NB4 (cell line): ENCODE measurements at places on chromosomes 2 and 18.
A peak's percentile ranks its signal among the peaks of the same experiment; 100 is the strongest.

DNA sequence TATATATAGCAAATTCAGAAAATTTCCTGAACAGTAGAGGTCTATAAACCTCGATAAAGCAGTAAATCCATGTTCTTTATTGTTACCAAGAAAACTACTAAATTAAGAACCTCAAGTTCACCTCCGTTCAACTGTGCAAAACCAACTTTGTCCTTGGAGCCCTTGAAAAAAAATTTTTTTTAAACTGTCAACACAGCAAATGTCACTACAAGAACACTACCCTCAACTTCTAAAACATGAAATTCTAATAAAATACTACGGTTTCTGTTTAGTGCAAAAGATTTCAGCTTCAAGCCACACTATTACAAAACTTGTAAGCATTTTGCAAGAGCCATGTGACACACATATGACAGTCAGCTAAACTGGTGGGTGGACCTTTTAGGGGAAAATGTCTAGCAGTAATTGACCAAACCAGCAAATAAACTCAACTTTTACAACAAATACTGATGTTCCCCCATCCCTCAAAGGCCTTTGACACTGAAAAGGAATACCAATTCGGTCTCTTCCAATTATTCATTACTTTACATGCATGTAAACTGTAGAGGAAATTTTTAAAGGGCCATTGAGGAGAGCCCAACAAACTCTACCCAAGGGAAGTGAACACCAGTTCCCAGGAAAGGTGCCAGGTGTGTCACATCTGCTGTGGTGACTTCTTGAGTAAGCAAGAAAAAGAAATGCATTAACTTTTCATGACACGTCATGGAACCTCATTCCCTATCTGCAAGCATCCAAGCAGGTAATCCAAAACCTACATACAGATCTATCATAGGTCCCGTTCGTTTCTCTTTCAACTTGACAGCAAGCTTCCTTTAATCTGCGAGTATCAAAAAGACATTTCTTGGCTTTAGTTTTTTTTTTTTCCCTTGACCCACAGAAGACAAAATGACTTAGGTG, 1.4 kb downstream of the RAB1A start:
- peak; percentile 85 for DNase-seq

GRCh38 chr18:74778191-74778847, 180.6 kb downstream of the ZNF407 start:
- no peak for DNase-seq

- no peak for DNase-seq
These were observed 54.1 kb downstream of the EIPR1 start for GRCh38 chr2:3323360-3324035.

DNA sequence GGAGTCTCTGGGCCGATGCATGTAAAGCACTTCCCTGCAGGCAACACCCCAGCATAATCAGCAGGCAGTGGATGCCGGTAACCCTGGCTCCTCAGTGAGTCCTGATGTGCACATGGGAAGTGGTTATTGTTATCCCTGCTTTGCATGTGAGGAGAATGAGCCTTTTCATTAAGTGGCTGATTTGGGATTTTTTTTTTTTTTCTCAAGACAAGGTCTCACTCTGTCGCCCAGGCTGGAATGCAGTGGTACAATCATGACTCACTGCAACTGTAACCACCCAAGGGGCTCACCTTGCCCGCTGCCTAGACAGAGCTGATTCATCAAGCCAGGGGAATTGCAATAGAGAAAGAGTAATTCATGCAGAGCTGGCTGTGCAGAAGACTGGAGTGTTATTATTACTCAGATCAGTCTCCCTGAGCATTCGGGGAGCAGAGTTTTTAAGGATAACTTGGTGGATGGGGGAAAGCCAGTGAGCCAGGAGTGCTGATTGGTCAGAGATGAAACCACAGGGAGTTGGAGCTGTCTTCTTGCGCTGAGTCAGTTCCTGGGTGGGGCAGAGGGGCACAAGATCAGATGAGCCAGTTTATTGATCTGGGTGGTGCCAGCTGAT, 95.4 kb downstream of the SOCS6 start:
- peak; percentile 72 for DNase-seq

- no peak for DNase-seq
These were observed 19.7 kb upstream of the TLK1 start for GRCh38 chr2:171180229-171180930.

- peak; percentile 67 for DNase-seq
These were observed 70.3 kb upstream of the DSG1 start for GRCh38 chr18:31247574-31248199.

DNA sequence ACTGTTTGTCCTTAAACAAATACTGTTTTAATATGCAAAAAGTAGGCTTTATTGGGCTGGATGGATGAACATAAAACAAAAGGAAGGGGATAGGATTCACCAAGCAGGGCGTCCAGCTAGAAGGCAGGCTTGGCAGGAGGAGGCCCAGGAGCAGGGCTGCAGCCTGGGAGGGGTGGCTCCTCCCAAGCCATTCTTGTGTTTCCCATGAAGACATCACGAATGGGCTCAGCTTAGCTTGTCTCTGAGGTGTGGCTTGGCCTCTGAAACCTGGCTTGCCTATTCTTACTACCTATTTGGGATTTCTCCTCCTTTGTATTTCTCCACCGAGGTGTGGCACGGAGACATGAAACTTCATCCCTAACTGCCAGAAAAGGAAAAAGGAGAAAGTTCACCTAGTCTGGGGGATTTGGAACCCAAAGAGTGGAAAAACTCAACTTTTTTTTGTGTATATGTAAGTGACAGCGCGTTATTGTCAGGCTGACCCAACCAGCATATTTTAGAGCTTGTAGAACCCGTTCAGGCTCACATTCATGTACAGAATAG, 481.9 kb upstream of the SPRED2 start:
- DNase-seq, result no peak

DNA sequence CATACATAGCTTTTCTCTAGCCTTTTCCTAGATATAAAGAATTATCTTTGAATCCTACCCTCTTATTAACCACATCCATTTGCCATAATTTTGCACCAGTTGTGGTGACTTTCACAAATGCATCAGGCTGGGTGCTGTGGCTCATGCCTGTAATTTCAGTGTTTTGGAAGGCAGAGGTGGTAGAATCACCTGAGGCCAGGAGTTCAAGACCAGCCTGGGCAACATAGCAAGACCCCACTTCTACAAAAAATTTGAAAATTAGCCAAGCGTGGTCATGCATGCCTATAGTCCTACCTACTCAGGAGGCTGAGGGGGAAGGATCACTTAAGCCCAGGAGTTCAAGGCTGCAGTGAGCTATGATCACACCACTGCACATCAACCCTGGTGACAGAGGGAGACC, 672.4 kb upstream of the CHAC2 start:
- no peak for DNase-seq

DNA sequence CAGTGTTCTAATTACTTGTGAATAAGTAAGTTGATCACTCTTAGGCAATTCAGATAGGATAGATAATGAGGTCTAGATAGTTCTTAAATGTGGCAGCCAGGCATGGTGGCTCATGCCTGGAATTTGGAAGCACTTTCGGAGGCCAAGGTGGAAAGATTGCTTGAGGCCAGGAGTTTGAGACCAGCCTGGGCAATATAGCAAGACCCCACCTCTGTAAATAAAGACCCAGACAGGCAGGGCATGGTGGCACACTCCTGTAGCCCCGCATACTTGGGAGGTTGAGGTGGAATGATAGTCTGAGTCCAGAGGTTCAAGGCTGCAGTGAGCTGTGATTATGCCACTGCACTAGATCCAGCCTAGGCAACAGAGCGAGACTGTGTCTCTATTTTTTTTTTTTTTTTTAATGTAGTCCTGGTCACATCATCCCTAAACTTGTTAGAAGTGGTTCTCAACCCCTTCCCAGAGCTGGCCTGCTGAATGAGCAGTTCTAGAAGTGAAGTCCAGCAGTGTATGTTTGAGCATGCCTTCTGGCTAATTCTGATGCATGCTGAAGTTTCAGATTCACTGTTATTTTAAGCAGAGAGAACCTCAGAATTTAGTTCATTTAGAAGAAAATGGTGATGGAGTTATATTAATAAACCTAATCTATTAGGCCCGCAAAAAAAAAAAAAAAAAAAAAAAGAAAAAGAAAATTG, 306.2 kb downstream of the PRKCE start:
- no peak for DNase-seq

- peak; percentile 94 for DNase-seq
These were observed at the start of the genes KIAA1328 and TPGS2 for GRCh38 chr18:36828630-36829361. Gene KIAA1328 (plus strand): TSS chr18:36829127. CDS start chr18:36829139, 12 bp downstream. Gene TPGS2 (minus strand): TSS chr18:36829002. CDS start chr18:36828767, 235 bp downstream.

DNA sequence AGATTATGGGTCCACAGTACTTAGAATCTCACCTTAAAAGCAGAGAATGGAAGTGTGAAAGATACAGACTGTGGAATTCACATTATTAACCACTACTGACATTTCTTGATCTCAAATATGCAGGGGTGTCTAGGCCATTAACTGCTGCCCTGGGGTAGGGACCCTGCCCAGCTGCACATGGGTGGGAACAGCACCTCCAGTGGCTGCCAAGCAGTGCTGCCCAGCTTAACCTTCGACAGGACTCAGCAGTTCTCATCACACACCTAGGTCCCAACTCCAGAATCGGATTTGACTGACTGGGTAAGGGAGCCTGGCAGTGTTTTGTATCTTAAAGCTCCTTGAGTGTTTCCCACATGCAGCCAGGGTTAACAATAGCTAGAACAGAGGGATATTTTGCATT, 14.9 kb downstream of the ERFE start:
- DNase-seq, result no peak

- DNase-seq, result no peak
These were observed 82.2 kb downstream of the MARCO start for GRCh38 chr2:119024152-119024551.

DNA sequence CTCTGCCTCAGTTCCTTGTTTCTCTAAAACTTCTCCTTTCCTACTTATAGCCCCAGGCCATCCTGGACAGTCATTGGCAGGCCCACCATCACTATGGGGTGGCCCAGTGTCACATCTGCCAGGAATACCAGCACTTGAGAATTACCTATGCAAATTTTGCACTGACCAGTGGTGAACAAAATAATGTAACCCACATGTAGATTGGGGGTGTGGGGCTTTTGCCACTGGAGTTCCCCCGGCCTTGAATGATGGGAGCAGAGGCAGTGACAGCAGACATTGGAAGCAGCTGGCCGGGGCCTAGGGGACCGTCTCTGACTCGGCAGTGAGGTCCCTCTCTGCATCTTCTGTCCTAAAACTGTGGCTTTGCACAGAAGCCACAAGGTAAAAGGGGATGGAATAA, 24.9 kb upstream of the DNMT3A start:
- DNase-seq, result no peak
